ENCODE measurements at places on chromosomes 4 and X. TPM values are rescaled to one million over a fixed set of nuclear protein-coding genes. Genes with fewer than 3 reads are reported as not detected.

Gene VGLL1
- 11.6 TPM for polyA plus RNA-seq

Gene KLB
- 11.5 TPM for polyA plus RNA-seq

Gene BLOC1S4
- 60.0 TPM for polyA plus RNA-seq

Gene BMX
- not detected for polyA plus RNA-seq

Gene FAM149A
- 3.7 TPM for polyA plus RNA-seq
